ENCODE measurements at places on chromosomes 12 and 14.

- DNase-seq, result peak; percentile 72
These were observed 598 bp downstream of the KDM2B start for GRCh38 chr12:121579981-121580868.

- no peak for DNase-seq
These were observed 1.2 kb downstream of the SNX6 start for GRCh38 chr14:34628681-34629135.

- DNase-seq, result no peak
These were observed 82.0 kb downstream of the NTS start for GRCh38 chr12:85956081-85956480.

- DNase-seq, result no peak
These were observed 133.8 kb downstream of the SAMD4A start for GRCh38 chr14:54700717-54701116.

- DNase-seq, result no peak
These were observed 230.8 kb upstream of the NPAS3 start for GRCh38 chr14:32707742-32708500.

- DNase-seq, result no peak
These were observed 124.9 kb downstream of the BCAT1 start for GRCh38 chr12:24823808-24824515.

- no peak for DNase-seq
These were observed 163.6 kb downstream of the RIMBP2 start for GRCh38 chr12:130552483-130552996.

GRCh38 chr12:9649532-9649940 is 20.0 kb upstream of the CLEC2D start:
- DNase-seq, result no peak

DNA sequence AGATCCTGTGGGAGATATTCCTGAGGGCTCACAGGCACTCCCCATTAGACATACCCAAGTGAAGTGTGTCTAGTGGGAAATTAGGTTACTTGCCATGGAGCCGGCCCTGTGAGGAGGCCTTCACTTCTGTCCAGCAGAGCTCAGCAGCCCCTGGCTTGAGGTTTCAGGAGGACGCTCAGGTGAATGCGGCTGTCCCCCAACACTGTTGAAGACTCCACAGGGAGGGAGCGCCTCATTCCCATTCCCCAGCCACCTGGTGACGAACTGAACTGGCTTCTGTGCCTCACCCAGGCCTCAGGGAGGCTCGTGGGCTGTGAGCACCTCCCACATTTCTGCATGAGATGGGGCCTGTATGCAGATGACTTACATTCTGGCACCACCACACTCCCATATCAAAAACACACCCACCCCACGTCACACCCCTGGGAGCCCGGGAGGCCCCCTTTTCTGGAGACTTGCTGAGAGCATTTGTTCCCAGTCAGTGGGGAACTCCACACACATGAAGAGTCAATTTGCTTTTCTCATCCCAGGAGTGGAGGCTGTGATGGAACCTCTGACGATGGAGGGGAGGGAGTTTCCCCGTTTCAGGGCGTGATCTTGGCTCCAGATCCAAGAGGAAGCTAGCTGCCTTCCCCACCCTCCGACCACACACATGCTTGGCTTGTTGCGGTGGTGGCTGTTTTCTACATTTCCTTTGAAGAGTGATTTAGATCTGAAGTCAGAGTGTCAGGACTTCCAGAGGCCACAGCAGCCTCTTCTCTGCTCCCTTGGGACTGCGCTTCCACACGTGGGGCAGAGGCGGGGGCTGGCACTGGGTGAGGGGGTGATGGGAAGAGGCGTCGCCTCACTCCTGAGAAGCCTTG is 120.7 kb downstream of the ADGRD1 start:
- no peak for DNase-seq

GRCh38 chr12:84922693-84923092 is 10.1 kb upstream of the SLC6A15 start:
- no peak for DNase-seq

DNA sequence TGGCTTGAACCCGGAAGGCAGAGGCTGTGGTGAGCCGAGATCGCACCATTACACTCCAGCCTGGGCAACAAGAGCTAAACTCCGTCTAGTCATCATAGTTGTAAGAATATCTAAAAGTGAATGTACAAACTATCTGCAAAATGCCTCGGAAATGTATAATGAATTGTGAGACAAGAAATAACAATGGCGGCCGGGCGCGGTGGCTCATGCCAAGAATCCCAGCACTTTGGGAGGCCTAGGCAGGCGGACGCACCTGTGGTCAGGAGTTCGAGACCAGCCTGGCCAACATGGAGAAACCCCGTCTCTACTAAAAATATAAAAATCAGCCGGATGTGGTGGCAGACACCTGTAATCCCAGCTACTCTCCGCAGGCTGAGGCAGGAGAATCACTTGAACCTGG is 9.7 kb downstream of the PPP2R5E start:
- DNase-seq, result no peak

DNA sequence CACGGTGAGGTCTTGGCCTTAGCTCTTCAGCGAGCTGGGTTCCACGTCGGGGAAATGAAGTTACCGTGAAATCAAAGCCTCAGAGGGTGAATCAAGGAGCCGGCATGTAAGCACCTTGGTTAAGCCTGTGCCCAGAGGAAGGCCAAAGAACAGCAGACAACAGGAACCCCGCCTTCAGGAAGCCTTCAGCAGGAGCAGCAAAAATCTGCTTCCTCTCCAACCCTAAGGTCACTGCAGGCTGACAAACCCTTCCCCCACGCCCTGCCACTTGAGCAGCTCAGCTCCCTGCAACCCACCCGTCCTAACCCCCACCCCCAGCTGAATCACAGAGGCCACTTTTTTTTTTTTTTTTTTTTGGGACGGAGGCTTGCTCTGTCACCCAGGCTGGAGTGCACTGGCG is 72.9 kb upstream of the LTA4H start:
- peak; percentile 7 for DNase-seq

DNA sequence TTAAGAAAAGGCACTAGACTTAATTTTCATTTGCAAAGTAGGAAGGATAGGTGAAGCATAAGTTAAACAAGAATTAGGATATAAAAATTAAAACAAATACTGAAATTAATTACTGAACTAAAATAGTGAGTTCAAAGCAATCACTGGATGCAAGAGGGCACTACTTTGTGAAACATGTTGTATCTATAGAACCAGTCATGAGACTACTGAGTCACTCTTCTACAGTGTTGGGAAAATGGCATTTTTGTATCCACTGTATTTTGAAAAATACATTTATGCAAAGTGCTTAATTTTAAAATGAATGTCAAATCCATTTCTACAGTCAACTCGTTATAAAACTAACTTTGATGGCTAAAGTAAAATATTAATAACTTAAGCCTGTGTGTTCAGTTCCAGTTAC is 47.9 kb downstream of the SEL1L start:
- no peak for DNase-seq

- DNase-seq, result no peak
These were observed 109.4 kb downstream of the PIWIL1 start for GRCh38 chr12:130446846-130447654.

GRCh38 chr14:36522972-36523715 is 3.1 kb upstream of the NKX2-1 start:
- DNase-seq, result no peak

- DNase-seq, result no peak
These were observed 9.1 kb upstream of the RPAP3 start for GRCh38 chr12:47714826-47715386.
